ENCODE measurements at places on chromosomes 2 and 18.

DNA sequence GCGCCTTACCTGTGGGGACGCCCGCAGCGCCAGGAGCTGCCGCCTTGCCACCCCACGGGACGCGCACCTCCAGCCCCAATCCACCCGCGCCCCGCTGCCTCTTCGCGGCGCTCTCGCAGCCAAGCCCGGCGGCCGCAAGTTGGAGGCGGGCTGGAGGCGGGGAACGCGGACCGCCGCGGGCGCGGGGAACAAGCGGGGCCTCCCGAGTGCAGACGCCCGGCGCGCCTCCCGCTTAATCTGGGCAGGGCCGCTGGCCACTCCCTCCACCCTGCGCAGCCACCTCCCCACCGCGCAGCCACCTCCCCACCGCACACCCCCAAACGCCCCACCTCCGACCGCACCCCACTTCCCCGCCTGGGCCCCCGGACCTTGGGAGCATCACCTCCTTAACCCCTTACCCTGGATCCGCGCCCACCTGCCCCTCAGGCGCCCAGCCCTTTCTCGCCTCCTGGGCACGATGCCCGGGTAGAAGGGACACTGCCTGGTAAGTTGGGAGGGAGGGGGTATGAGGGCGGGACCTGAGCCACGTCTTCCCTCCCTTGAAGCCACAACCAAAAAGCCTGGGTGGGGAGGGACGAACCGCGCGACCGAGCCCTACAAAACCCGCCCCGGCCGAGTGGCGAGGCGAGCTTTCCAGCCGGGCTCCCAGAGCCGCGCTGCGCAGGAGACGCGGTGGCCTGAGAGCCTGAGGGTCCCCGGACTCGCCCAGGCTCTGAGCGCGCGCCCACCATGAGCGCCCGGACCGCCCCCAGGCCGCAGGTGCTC, at the start of the genes COL4A3 and COL4A4:
Gene COL4A3, plus strand, starts transcription at position 627 of the 765 bp plus-strand sequence. Its CDS starts 103 bp downstream, at position 730.
Gene COL4A4, minus strand, starts transcription at position 208 of the 765 bp plus-strand sequence. CDS start 16,722 bp downstream, outside the sequence.
- no peak for DNase-seq

DNA sequence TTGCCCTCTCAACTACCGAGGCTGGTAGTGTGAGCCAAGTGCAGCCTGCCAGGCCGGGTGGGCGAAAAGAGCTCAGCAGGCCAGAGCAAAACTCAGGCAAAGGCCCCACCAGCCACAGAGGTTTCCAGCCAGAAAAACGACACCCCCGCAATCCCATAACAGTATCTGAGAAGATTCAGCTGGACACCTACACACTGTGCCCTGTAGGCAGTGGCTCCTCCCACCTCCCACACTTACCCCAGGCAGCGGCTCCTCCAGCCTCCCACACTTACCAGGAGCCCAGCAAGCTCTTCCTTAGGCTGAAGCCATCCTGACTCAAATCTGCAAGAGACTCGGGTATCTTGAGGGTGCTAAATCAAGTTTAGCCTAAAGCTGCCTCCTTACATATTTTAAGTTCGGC, 15.6 kb upstream of the TMEM18 start:
- no peak for DNase-seq

GRCh38 chr2:66466433-66466832, 31.5 kb downstream of the MEIS1 start:
- no peak for DNase-seq

DNA sequence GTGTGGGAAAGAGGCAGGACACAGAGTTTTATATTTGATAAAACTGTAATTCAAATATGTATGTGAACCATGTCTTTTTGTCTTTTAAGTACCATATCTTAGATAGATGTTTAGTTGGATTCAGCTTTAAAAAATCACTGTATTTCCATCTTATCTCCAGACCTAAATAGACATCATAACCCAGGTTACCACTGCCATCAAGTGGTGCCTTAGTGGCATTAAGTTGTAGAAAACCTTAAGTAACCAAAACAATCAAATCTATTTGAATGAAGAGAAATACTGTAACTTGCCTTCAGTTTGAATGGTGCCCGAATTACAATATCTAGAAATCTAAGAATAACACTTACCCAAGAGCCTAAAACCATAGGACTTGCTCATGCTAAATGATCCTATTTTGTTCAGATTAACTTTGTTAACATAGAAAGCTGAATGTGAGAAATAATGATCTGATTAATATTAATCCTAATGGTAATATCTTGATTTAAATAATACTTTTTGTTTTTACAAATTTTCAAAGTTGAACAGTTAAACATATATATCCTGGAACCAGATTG, 92.5 kb upstream of the MAP2 start:
- no peak for DNase-seq

DNA sequence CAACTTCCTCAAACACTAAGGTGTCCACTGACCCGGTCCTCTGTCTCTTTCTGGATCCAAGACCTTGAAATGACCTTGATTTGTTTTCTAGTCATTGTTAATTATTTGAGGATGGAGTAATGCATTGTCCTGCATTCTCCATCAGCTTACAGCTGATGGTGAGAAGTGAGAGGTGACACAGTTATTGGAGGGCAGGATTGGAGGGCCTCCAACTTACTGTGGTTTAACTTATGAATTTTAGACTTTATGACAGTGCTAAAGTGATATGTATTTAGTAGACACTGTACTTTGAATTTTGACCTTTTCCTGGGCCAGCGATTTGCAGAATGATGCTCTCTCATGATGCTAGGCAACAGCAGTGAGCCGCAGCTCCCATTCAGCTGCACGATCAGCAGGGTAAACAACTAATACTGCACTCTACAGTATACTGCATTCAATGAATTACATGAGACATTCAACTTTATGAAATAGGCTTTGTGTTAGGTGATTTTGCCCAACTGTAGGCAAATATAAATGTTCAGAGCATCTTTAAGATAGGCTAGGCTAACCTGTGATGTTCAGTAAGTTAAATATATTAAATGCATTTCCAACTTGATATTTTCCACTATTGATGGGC, 200.0 kb upstream of the MEX3C start:
- DNase-seq = no peak

GRCh38 chr2:150486539-150487484, 655 bp downstream of the RND3 start:
- no peak for DNase-seq

- no peak for DNase-seq
Measured at GRCh38 chr2:39875914-39876267, 96.8 kb upstream of the THUMPD2 start.

DNA sequence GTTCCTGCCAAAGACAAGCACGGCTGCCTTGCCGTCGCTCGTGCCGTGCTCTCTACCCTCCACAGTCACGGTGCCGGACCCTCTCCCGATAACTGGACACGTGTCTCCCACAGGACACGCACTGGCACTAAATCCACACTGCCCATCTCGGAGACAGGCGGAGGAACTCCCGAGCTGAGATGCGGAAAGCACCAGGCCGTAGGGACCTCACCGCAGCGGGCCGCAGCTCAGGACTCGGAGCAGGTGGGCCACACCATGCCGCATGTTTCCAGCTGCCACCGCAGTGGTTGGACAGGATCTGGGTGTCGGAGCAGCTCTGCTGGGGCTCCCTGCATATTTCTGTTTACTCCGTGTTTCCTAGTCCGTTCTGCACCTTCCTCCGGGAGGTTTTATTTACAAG, 127.2 kb downstream of the TPO start:
- no peak for DNase-seq

DNA sequence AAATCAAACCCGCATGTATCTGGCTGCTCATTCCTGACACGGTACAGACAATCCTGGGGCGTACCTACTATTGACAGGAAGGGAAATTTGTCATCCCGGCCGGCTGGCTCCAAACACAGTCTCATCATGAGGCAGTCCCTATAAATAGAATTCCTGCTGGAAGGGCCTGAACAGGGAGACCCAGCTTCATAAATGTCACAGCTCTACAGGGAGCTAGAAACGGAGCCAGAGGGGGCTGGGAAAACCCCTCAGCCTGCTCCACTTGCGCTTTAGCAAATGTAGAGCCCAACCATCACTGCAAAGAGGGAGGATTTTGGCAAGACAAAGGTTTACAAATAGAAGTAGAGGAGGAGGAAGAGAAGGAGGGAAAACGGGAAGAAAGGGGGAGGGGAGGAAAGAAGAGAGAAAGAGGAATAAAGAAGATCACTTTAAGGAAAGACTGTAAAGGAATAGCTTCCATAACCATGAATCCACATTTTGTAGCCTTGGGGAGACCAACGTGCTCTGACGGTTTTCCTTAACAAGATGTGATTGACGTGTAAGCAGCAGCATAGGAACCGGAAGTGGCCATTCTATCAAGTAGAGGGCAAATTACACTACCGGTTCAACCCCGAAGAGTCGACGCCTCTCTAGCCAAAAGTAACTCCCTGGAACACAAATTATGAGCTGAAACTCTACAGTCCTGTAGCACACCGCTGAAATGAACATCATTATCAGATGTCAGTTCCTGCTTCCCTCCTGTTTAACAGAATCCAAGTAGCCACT, 56.8 kb upstream of the TTN start:
- no peak for DNase-seq

DNA sequence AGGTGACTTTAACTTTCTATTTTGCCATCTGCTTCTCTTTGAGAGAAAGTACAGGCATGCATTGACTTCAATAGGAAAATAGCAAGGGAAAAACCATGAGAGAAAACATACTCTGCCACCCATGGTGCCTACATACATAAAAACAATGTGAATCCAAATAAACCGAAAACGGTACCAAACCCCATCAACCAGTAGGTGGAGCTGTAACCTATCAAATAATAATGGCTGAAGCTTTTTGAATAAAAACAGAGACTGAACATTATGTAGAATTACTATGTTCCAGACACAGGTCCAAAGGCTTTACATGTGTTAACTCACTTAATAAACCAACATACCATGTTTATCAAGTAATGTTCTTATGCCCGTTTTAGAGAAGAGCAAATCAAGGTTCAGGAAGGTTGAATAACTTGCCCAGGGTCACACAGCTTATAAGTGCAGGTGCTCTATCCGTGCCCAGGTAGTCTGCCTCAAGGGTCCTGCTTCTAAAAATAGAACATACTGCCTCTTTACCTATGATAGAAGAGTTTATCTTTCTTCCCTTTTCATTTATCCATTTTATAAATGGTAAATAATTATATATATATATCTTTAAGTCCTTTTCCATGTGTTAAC, 293.9 kb upstream of the SYT4 start:
- no peak for DNase-seq

GRCh38 chr2:15472133-15472532, 89.0 kb downstream of the NBAS start:
- DNase-seq = no peak

- no peak for DNase-seq
Measured at GRCh38 chr2:86337244-86337835, at the start of gene REEP1. Gene REEP1 (minus strand): TSS chr2:86337626. CDS start chr2:86337510, 116 bp downstream.

DNA sequence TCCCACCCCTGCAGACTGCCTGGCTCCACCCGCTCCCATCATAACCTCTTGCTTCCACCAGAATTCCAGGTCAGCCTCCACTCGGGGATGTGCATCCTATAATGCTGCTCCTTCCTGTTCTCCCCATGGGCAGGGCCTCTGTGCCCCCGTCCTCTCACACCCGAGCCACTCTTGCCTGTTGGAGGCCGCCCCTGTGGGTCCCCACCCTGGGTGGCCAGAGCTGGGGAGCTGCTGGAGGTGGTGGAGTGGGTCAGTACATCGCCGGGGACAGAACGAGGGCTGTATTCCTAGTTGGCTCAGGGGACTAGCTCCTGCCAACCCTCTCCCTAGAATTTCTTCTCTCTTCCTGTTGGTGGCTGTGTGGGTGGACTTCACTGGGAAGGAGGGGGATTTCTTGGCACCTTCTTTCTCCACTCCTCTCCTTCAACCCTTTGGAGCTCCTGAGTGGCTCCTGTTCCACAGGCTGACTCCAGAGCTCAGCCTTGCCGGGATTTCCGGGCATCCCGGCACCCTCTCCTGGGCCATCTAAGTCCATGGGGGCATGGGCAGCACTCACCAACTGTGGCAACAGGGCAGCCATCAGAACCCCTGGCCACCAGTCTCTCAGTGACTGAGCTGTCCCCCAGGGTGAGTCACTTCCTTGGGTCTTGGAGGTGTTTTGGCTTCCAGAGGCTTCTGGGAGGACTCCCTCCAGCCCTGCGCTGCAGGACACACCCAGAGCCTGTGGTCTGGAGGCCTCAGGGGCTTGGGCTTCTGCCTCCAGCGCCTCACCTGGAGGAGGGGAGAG, 88.2 kb upstream of the MCFD2 start:
- no peak for DNase-seq

GRCh38 chr2:71858071-71858470, 289.6 kb downstream of the CYP26B1 start:
- no peak for DNase-seq

DNA sequence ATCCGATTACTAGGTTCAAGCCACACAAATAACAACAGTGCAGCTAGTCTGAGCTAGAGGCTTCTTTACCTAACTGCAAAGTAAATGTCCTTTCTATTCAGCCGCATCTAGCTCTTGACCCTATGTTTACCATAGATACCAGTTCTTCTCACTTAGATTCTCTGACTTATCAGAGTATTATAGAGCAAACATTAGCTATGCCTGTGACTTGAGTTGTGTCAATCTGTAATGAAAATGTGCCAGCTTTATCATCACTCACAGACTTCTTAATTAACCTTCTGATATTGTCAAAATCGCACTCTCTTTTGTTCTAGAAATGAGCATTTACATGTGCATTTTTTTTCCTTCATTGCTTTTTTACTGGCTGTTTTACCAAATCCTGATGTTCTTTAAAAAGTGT, 79.9 kb downstream of the BCL11A start:
- no peak for DNase-seq

- no peak for DNase-seq
Measured at GRCh38 chr2:41955316-41956043, 92.3 kb upstream of the PKDCC start.

DNA sequence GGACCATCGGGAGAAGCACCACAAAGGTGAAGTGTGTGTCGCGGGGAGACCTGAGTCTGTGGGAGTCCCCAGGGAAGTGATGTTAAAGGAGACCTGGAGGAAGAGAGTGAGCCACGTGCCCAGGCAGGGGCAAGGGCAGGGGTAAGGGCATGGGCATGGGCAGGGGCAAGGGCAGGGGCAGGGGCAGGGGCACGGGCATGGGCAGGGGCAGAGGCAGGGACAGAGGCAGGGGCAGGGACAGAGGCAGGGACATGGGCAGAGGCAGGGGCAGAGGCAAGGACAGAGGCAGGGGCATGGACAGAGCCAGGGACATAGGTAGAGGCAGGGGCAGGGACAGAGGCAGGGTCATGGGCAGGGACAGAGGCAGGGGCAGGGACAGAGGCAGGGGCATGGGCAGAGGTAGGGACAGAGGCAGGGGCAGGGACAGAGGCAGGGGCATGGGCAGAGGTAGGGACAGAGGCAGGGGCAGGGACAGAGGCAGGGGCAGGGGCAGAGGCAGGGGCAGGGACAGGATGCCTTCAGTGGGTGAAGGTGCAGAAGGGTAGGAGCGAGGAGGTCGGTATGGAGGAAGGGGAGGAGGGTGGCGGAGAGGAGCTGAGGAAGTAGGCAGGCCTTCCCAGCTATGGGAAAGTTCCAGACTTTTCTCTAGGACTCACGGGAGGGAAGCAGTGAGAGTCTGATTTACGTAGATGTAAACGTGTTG, 33.3 kb downstream of the NTSR2 start:
- no peak for DNase-seq

DNA sequence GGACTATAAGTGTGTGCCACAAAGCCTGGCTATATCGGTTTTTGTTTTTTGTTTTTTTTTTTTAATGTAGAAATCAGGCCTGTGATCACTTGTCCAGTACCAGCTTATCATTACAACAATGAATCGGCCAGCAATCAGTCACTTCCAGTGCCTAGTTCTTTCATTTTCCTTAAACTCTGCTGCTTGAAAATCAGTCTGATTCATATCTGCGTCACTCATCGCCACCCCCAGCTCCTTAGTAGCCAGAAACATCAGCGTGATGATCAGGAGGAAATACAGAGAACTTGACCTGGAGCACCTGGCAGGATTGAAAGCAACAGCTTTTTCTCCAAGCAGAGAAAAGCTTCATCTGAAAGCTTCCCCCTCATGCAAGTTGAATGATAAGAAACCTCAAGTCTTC, 75.4 kb downstream of the SPTBN1 start:
- no peak for DNase-seq

Data from T-cell (primary cell).